GM23248 (cell line): ENCODE measurements at places on chromosomes 1 and 21.

GRCh38 chr1:58717979-58718378, 18.1 kb upstream of the MYSM1 start:
- DNase-seq, result peak; percentile 28

DNA sequence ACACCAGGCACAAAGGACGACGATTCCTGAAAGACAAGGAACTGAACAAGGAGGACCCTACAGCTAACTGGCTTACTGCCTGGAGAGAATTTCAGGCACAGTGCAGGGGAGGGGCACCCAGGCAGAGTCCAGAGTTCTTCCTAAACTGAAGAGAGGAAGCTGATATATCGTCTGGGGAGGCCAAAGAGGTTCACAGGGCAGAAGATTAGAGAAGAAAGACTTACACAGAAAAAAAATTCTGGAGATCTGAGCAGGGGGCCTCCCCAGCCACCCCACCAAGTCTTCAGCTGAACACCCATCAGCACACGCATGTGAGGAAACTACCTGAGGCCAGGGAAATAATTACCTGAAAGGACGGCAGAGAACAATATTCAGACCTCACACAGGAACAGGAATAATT, 24.6 kb downstream of the SORT1 start:
- no peak for DNase-seq

DNA sequence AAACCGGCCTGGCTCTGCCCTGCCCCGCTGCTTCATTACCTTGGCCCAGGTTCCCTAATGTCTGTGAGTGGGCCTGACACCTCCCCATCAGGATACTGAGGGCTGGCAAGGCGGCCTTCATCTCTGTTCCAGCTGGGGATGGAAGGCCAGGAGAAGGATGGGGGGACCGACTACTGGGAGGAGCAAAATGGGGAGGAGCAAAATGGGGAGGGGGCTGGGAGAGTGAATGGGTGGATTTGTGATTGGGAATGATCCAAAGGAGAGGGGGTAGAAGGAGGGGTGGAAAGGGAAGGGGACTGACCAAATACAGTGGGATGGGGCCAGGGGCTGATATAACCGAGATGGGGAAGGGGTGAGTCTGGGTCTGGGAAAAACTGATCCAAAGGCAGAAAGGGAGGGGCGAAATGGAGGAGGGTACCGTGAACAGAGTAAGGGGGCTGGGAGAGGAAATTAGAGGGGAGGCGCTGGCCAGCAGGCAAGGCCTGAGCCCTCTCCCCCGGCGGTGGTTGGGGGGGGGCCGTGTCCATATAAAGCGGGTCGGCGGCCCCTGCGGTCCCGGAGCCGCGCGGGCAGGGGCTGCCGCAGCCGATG, at the start of gene FOXE3:
Gene FOXE3 (plus strand): TSS at position 558 of the 591 bp plus-strand sequence. CDS start 31 bp downstream, at position 589.
- no peak for DNase-seq

DNA sequence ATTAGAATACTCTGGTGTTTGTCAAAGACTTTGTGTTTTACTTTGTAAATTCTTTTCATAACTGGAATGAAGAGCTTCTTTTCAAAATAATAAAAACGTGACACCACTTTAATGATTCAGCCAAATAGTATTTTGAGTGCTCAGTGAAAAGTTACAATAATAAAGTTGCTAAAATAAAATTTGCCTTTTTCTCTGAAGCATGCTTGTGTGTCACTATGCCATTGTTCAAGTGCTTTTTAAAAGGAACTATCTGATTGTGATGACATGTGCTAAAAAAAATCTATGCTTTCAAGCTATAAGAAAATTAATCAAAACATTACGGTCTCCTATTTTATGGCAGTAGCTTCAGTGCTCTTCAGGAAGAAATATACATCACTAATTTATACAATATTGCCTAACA, 1290.5 kb upstream of the B3GALT2 start:
- DNase-seq, result no peak

- DNase-seq, result no peak
Observed at GRCh38 chr1:25936947-25937346, 30.7 kb upstream of the STMN1 start.

DNA sequence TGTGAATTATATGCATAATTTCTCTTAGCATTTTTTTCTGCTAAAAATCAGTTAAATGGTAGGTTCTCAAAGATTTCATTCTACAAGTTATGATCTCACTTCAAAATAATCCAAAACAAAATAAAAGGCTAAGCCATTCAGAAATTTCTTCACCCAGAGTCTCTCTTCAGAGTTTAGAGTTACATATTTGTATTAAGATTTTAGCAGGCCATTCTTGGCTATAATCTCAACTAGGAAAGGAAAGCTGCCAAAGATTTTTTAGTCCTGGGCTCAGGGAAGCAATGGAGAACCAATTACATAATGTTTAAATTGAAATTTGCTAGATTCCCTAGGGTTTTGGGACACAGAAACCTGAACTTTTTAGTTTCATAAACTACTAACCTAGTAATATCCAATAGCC, 245.0 kb downstream of the USH2A start:
- no peak for DNase-seq

GRCh38 chr1:21659099-21659923, 9.8 kb downstream of the RAP1GAP start:
- DNase-seq, result peak; percentile 73

GRCh38 chr1:109886827-109887226, 23.8 kb upstream of the CSF1 start:
- no peak for DNase-seq

- DNase-seq, result no peak
Observed at GRCh38 chr21:34910396-34910795, 138.7 kb downstream of the RUNX1 start.

DNA sequence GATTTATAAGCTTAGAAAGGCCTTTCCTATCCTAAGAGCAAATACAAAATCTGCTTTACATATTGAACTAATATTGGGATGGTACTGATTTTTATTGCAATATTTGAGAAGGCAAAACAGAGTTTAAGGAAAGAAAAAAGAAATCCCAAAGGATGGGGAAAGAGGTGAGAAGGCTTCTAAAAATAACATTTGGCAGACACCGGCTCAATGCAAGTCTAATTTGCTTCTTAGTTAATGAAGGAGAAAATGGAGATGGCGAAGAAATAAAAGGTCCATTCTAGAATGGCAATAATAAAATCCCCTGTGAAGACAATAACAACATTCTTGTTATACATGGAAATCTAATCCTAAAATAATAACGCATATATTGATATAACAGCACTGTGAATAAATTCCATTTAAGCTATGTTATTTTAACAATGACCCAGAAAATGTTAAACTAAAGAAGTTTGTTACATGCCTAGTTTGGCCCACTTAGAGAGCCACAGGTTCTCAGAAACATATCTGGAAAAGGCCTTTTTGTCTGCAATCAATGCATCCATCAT, 117.7 kb downstream of the HLCS start:
- DNase-seq, result no peak

- DNase-seq, result no peak
Observed at GRCh38 chr1:177952249-177952648, 17.6 kb downstream of the SEC16B start.

GRCh38 chr1:221040691-221041285, 161.5 kb downstream of the HLX start:
- no peak for DNase-seq

DNA sequence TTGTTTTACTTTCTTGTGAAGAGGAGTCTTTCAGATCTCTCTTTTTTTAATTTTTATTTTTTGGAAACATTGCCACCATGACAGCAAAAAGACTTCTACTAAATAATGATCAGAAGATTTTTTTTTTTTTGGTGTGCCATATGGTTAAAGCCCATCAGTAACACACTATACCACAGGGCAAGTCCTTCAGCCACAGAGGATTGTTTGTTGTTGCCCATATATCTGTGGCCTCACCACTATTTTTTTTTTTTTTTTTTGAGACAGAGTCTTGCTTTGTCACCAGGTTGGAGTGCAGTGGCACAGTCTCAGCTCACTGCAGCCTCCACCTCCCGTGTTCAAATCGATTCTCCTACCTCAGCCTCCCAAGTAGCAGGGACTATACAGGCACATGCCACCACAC, 29.2 kb downstream of the UAP1 start:
- DNase-seq, result no peak

DNA sequence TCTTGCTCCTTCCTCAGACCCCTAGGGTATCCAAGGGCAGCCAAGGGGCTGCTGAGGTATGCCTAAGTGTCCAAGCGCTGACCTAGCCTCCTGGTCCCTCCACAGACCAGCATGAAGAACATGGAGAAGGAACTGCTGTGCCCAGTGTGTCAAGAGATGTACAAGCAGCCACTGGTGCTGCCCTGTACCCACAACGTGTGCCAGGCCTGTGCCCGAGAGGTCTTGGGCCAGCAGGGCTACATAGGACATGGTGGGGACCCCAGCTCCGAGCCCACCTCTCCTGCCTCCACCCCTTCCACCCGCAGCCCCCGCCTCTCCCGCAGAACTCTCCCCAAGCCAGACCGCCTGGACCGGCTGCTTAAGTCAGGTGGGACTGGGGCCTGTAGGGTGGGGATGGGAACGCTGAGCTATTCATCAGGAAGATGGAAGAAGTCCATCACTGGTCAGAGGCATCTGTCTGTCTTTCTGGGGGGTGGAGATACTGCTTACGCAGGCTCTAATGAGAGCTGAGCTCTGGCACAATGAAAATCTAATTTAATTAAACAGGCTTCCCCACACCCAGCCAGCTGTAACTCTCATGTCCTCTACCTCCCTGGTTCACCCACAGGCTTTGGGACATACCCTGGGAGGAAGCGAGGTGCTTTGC, 1.8 kb downstream of the TRIM46 start:
- no peak for DNase-seq

DNA sequence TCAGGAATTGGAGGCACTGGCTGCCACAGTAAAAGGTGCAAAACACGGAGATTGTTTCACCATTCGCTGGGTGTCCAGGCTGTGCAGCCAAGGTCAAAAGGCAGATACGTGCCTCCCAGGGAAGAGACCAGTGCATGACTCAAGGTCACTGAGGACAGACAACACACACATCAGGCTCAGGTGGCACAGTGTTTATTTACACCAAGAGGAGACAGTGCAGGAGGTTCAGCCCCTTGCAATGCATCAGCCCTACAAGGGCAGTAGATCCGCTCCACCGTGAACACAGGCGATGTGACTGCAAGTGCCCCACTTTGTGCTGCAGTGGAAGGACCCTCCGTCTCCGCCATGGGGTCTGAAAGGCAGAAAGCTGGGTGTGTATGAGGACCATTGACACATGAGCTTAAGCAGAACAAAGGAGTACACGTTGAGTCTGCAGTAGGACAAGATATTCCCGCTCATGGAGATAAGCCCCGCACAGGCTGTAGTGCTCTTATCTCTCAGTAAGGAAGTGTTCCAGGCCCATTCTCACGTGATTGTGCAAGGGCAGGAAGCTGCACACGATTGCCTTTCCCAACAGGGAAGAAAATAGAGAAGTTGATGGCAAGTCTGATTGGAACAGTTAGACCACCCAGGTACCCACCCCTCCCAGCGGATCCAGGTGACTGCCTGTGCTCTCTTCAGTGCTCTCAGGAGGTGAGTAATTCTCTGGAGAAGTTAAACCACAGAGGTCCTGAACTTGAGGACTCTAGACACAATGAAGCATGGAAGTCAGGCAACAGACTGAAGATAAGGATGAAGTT, 37.5 kb upstream of the QSOX1 start:
- no peak for DNase-seq

DNA sequence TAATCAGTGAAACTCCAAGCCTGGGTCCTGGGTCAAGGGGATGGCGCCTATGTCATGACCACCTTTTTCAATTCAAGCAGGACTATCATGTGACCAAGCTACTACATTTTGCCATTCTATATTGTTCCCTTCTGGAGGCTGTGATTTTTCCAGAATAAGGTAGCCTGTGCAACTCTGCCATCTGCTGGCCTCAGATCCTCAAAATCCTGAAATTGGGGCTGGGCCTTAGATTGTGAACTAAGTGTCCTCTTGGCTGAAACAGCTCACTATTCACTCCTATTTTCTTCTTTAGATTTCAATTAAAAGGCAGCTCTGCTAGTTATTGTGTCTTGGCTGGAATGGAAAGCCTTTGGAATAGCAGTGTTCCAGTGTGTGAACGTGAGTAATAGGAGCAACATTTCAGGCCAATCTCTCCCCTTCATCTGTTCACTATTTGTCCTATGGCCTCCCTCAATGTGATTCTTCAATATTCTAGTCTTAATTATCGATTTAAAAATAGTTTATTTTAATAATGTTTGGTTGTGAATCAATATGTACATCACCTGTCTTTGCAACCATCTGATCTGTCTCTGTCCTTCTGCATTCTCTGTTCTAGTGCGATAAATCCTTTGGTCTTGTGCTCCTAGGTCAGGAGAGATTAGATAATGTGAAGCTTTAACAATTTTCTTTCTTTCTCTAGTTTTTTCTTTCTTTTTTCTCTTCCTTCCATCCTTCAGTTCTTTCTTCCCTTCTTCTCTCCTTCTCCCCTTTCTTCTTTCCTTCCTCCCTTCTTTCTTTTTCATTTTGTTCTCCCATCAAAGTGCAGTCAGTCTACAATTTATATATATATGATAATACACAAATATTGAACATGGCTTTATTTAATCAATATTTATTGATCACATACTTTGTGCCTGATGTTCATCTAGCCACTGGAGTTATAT, 69.8 kb downstream of the CR1 start:
- DNase-seq, result peak; percentile 30

- peak; percentile 44 for DNase-seq
Observed at GRCh38 chr1:26288311-26288941, 8.5 kb downstream of the SH3BGRL3 start.

DNA sequence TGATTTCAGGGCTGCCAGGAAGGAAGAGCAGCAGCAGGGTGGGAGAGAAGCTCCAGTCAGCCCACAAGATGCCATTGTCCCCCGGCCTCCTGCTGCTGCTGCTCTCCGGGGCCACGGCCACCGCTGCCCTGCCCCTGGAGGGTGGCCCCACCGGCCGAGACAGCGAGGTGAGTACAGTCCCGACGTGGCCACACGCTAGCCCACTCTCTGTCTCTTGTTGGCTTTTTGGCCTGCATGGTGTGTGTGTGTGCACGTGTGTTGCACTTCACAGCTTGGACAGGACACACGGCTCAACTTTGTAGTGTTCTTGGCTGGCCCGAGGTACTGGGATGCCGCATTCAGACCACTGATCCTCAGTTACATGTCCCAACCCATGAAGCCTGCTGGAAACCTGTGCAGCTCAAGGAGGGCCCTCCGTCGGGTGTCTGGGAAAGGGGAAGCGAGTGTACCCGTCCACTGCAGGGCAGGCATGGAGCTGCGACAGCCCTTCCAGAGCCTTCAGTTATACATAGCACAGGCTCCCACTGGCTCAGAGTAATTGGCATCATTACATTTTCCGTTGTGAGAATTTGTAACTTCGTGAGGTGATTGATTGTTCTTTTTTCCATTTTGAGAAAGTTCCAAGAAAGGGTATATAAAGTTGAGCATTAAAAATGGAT, 454 bp downstream of the CORT start:
- no peak for DNase-seq

- DNase-seq, result peak; percentile 88
Observed at GRCh38 chr1:226181996-226182714, 4.4 kb downstream of the ACBD3 start.

DNA sequence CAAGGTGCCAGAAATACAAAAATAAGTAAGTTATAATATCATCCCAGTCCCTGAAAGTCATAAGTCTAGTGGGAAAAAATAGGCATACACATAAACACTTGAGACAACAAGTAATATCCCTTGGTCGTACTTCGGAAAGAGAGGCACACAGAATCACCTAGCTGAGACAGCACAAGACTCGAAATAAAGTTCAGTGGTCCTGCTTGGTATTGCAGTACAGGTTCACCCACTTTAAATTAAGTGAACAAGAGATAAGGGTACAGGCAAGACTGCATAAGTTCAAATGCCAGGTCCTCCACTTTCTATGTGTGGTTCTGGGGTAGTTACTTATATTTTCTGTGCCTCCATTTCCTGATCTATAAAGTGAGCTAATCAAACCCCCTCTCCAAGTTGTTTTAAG, 47.6 kb downstream of the SEC16B start:
- DNase-seq, result no peak
